Activated gamma-delta T cell treated with Interleukin-2 at 50 U/mL for 16 hours (primary cell): ENCODE measurements at places on chromosomes 2 and 18.

GRCh38 chr2:229118927-229119326, 152.2 kb downstream of the PID1 start:
- no peak for DNase-seq

GRCh38 chr18:56709463-56709862, 58.3 kb downstream of the WDR7 start:
- peak; percentile 31 for DNase-seq

GRCh38 chr2:233012301-233012971, 620 bp downstream of the NGEF start:
- DNase-seq = no peak

DNA sequence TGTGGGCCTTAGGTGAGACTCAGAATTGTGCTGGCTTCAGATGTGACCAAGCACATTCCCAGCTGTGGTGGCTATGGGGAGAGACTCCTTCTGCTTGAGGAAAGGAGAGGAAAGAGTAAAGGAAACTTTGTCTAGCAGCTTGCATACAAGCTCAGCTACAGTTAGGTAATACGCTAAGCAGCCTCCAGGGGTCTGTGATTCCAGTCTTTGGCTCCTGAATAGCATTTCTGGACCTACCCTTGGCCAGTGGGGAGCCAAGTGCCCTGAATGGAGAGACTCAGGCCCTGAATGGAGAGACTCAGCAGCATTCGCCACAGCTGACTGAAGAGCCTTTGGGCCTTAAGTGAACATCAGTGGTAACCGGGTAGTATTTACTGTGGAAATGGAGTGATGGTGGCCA, 227.4 kb upstream of the CDH7 start:
- DNase-seq = no peak

GRCh38 chr18:72376256-72376655, 167.9 kb downstream of the CBLN2 start:
- DNase-seq = no peak

GRCh38 chr2:198880421-198880820, 577.3 kb downstream of the SATB2 start:
- DNase-seq = no peak

GRCh38 chr2:240387669-240388358, 47.6 kb upstream of the GPC1 start:
- no peak for DNase-seq

GRCh38 chr2:44167311-44167907, 1.3 kb upstream of the PPM1B start:
- DNase-seq = no peak

DNA sequence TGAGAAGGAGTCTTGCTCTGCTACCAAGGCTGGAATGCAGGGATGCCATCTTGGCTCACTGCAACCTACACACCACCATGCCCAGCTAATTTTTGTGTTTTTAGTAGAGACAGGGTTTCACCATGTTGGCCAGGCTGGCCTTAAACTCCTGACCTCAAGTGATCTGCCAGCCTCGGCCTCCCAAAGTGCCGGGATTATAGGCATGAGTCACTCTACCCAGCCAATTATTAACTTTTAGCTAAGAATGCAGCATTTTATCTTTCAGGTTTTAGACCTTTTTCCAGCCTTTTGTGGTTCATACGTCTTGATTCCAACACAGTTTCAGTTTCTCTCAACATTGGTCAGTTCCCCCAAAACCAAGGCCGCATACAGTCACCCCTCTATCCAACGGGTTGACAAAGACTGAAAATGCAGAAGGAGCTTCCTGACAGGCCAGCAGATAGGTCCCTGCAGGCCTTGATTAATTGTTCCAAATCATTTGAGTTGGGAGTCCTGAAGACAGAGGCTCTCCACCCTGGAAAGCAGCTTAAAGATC, 262.2 kb upstream of the KLHL29 start:
- DNase-seq = no peak

- DNase-seq = peak; percentile 52
These were observed 59.9 kb downstream of the SUMO1 start for GRCh38 chr2:202178346-202178958.

GRCh38 chr18:50356036-50356945, 18.6 kb upstream of the SKA1 start:
- no peak for DNase-seq

DNA sequence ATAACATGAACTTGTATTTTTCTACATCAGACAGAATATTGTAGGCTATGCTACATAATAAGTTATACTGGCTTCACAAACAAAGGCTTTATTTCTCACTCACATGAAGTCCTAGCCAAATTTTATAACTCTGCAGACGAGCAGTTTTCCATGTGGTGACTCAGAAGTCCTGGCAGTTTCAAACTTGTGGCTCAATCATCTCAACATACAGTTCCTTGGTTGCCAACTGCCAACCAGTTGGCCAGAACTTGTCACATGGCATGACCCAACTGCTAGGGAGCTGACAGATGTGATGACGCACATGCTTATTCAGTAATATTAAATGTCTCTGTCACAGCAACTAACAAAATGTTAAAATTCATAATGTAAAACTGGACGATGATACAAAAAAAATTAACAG, 63.8 kb upstream of the ZC3H15 start:
- DNase-seq = no peak

- DNase-seq = no peak
These were observed 48.5 kb downstream of the CCDC138 start for GRCh38 chr2:108835040-108835439.

- no peak for DNase-seq
These were observed 511.6 kb upstream of the CELF4 start for GRCh38 chr18:38077229-38077628.

GRCh38 chr18:72543357-72544055, 636 bp downstream of the CBLN2 start:
- DNase-seq = no peak

- no peak for DNase-seq
These were observed 77.5 kb upstream of the TCF4 start for GRCh38 chr18:55665506-55665905.

- DNase-seq = no peak
These were observed 31.0 kb upstream of the MSH6 start for GRCh38 chr2:47751856-47752414.

DNA sequence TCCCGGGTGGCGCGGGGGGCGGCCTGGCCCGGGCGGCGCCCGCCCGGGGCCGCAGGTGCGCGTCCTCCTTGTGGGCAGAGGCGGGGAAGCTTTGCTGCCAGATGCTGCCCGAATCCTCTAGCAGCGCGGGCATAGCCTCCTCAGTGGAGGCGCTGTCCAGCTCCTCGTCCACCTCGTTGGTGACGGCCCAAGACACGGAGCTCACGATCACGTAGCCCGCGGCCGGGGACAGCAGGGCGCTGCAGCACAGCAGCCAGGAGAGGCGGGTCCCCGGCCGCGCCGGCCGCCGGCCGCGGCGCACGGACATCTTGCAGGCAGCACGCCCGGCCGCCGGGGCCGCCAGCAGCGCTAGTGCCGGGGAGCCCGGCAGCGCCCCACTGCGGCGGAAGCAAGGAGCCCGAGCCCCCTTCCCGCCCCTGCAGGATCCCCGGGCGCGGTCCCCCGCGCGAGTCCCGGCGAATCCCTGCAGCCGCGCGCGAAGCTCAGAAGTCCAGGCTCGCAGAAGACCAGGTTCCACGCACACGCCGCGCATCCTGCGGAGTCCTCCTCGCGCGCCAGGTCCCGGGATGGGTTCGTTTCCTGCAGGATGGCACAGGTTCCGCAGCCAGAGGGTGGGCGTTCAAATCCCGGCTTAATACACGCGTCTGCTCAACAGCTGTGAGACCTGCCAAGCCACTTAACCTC, at the start of gene CREG2:
TSS of gene CREG2 (minus strand) at position 353 of the 684 bp plus-strand sequence. CDS start at position 307, 46 bp downstream.
- peak; percentile 36 for DNase-seq

DNA sequence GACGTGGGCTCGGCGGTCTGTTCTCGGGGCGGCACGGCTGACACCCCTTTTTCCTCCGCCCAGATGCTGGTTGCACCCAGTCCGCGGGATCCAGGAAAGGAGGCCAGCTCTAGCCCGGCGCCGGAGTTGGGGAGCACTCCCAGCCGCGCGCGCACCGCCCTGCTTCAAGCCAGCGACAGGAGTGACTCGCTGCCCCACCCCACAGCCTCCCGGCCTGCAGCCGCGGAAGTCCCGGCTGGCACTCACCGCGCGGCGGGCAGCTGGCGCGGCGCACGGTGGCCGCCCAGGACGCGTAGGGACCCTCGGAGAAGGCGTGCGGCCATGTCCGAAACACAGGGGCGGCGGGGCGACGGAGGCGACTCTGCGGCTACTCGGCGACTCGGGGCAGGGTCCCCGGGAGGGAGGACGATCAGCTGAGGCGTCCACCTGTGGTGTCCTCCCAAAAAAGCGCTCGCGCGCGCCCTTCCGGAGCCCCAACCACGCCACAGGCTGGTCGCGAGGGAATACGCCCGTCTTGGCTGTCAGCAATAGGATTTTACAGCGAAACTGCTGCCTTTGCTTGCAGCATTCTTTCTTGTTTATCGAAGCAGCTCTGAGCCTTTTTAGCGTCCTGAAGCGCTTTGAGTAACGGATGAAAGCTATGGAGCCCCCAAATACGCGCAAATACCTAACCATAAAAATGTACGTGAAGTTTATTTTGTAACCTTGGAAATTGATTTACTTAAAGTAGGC, at the start of gene ACADL:
TSS of gene ACADL (minus strand) at position 507 of the 732 bp plus-strand sequence. CDS start at position 323, 184 bp downstream.
- DNase-seq = no peak

DNA sequence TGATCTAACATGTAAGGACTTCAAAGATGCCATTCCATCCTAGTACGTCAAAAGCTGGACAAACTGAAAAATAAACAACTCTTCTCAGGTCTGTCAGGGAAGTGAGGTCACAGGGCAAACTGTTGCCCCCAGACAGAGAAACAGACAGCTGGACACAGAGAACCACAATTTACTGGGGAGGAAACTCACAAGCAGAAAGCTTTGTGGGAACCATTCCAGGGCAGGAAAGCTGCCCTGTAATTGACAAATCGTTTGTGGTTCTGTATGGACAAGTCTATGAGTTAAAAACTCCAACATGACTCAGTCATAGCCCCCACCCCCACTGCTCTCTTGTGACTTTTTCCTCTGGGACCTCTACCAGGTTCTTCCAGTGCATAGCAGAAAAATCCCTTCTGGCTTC, 28.4 kb downstream of the MCEE start:
- no peak for DNase-seq

- DNase-seq = no peak
These were observed 124.8 kb downstream of the DTNB start for GRCh38 chr2:25548601-25549000.

GRCh38 chr2:19847486-19847885, 54.3 kb downstream of the TTC32 start:
- no peak for DNase-seq

DNA sequence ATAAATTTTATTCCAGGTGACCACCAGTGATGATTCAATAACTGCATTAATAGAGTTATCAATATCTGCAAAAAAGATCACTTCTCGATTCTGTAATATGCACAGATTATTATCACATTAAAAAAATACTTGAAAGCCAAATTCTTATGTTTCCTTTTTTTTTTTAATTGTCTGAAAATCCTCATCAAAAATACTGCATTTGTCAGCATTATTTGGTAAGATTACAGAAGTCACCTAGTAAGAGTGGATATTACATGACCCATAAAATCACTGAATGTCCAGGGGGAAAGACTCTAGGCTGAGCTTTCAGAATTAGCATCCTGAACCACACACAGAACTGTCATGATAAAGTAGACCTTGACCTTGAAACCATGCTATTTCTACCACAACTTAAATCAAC, 617.2 kb upstream of the CDH7 start:
- no peak for DNase-seq

DNA sequence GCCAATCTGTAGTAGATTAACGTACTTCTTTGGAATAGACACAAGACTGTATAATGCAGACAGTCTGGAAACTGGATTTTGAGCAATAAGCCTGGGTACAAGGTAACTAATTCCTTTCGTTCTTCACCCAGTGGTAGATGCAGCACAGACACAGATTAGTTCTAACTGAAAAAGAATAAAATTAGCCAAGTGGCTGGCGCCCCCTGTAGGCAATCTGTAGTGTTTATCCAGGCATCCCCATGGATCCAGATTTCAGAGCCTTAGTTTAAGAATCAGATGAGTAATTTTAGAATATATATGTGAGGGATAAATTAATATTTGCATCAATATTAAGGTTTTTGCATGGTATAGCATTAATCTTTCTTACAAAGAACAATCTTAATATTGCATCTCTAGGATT, 563.9 kb downstream of the DCC start:
- no peak for DNase-seq

DNA sequence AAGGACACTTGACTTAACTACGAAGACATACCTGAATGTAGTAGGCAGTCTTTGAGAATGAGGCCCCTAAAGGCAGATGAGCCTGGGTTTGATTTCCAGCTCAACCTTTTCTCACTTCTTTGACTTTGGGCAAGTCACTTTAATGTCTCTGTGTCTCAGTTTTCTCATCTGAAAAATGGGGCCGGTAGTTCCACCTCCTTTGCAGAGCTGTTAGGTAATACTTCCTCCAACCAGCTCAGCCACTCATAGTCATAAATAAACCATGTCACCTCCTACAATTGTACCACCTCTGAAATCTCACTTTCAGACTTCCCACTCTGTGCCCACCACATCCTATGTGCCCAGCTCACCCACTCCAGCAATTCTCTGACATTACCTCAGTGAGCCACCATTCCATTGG, 10.4 kb downstream of the ARHGAP25 start:
- no peak for DNase-seq

- DNase-seq = no peak
These were observed 408.0 kb upstream of the RGPD4 start for GRCh38 chr2:107418708-107419107.

- DNase-seq = no peak
These were observed 68.5 kb downstream of the ETAA1 start for GRCh38 chr2:67465623-67466022.

GRCh38 chr2:15757820-15758586, 166.3 kb downstream of the DDX1 start:
- DNase-seq = no peak

DNA sequence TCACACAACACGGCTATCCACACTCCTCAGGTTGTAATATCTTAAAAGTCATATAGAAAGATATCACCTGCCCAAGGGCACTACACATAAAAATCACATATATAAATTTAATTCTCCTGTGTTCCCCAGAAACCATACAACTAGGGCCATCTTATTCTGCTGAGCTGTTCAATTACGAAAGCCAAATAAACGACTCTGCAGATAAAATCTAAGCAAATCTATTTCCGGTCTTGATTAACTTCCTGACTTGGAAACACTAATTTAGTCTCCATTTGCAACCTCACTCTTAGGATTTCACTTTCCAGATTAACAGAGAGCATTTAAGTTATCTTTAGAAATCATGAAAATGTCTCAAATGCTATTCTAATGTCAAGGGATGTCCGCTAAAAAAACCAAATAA, 23.9 kb upstream of the STK17B start:
- no peak for DNase-seq

DNA sequence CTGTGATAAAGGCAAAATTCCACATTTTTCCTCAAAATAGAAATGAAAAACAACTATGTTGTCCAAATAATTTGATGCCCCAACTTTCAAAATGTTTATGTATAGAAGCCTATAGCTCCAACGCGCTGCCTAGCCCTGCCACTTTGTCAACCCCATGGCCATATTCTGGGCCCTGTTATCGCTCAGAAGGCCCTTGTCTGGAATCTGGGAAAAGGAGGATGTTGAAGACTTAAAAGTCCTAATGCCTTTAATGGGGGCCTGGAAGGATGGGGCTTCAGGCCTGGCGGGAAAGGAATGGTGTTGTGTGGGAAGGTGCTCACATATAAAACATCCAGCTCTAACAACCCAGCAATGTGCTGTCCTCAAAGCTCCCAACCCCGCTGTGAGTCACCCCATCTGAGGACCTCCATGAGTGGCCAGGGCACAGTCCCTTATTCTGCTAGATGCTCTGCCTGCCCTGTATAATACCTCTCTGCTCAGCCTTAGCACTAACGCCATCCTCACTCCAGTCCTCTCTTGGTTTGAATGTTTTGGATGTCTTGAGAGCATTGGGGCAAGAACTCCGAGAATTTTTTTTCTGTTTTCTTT, 86.0 kb downstream of the ACSL3 start:
- DNase-seq = no peak
